Activated CD8-positive, alpha-beta memory T cell treated with anti-CD3 and anti-CD28 coated beads, Interleukin-2, amount 50 U/mL, for 4 hours (primary cell): ENCODE measurements at places on chromosomes 6 and 20.

- DNase-seq: no peak
These were observed 1.3 kb downstream of the NKAIN2 start for GRCh38 chr6:123804787-123805540.

GRCh38 chr6:136508725-136509392 is 41.4 kb downstream of the MAP7 start:
- no peak for DNase-seq

- DNase-seq: no peak
These were observed 92.8 kb downstream of the TAF4 start for GRCh38 chr20:61972636-61973508.

GRCh38 chr20:7933346-7933745 is 6.9 kb downstream of the HAO1 start:
- no peak for DNase-seq

DNA sequence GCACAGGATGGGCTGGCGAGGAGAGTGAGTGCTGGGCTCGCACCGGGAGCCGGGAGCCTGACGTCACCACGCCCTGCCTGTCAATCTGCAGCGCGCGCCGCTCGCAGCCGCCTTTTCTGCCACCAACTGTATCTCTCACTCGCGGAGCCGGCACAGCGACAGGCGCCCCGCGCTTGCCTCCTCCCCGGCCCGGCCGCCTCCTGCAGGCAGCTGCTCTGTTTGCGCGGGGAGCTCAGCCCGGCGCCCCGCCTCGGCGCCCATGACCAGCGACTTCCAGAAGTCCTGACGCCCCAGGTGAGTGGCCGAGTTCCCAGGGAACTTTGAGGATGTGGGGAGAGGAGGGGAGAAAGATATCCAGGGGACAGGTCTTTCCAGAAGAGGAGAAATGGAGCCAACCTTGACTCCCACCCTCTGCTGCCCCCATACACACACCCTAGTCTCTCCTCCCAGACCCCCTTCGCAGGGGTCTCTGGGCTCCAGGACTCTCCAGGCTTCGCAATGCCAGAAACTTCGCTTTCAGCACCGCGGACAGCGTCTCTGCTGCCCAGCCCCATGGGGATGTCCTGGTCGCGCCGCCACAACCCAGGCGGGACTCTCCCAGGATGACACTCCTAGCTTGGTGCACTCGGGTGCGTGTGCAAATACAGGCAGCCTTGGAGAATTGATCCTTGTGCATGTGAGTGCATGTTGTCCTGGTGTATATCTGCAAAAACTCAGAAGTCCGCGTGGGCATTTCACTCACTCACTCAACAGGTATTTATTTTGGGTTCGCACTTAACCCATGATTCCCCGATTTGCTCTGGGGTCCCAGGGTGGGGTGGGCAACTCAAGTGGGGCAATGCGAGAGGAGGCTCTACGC is at the start of gene GPR6:
Gene GPR6, plus strand, starts transcription at position 138 of the 859 bp plus-strand sequence. CDS start 802 bp downstream, outside the sequence.
- DNase-seq: peak; percentile 21

DNA sequence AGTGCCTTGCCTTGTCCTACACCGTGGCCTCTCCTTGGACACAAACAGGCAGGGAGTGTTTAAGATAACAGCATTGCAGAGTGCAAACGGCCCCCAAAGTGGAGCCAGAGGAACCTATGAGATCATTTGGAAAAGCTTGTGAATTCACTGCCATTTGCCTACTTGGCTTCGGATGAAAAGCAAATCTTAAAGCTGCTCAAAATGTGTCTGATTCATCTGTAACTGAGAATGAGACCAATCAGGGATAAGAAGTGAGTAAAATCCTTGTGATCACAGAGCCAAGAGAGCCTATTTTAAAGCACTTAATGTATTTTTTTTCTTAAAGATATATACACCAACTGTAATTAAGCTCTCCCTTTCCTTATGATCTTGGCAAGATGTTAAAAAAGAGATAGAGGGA is 65.7 kb upstream of the BACH2 start:
- no peak for DNase-seq

- no peak for DNase-seq
These were observed 1.0 kb upstream of the DUSP22 start for GRCh38 chr6:291204-291696.

GRCh38 chr6:3755637-3756545 is 4.4 kb upstream of the PXDC1 start:
- no peak for DNase-seq

- DNase-seq: no peak
These were observed 129.0 kb downstream of the MMS22L start for GRCh38 chr6:97154015-97154414.

DNA sequence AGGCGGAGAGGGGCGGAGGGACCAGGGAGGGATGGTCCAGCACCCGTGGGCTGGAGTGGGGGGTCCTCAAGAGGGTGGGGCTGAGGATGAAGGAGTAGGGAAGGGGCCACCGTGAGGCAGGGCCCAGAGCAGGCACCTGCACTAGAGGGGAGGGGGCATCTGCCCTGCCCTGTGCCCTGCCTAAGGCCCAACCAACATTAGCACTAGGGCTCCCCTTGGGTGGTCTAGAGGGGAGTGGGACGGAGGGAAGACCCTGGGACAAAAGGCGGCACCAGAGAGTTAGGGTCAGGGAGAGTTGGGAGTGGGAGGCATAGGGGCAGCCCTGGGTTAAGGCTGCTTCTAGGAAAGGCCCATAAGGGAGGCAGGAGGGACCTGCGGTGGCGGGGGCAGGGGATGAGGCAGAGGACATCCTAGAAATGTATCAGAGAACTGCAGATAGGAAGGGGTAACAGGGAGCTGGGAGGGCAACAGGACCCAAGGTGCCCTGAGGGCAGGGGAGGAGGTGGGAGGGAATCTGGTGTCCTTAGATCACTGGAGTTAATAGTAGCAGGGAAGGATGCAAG is 24.5 kb downstream of the HLA-F start:
- no peak for DNase-seq
